Peyer's patch (tissue), 4 donors: ENCODE measurements at places on chromosomes 3 and 15.

DNA sequence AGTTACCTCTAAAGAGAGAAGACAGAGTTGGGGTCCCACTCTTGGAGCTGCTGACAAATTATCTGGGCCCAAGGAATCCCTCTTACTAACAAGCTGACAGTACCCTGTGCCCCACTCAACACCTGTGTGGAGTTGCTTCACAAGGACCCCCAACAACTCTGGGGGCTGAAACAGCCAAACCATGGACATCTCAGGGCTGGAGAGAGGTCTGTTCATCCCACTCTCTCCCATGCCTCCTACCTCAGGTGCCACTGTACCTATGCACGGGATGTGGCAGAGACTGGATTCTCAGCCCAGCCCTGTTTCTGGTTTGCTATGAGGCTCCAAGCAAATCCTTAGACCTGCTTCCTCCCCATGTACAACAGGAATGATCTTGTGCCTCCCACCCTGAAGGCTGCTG is 101.7 kb downstream of the ETFA start:
- DNase-seq, result no peak

GRCh38 chr3:65182085-65182484 is 494.3 kb upstream of the ADAMTS9 start:
- no peak for DNase-seq

- no peak for DNase-seq
These were observed 61.5 kb upstream of the ULK4 start for GRCh38 chr3:42023380-42023779.

DNA sequence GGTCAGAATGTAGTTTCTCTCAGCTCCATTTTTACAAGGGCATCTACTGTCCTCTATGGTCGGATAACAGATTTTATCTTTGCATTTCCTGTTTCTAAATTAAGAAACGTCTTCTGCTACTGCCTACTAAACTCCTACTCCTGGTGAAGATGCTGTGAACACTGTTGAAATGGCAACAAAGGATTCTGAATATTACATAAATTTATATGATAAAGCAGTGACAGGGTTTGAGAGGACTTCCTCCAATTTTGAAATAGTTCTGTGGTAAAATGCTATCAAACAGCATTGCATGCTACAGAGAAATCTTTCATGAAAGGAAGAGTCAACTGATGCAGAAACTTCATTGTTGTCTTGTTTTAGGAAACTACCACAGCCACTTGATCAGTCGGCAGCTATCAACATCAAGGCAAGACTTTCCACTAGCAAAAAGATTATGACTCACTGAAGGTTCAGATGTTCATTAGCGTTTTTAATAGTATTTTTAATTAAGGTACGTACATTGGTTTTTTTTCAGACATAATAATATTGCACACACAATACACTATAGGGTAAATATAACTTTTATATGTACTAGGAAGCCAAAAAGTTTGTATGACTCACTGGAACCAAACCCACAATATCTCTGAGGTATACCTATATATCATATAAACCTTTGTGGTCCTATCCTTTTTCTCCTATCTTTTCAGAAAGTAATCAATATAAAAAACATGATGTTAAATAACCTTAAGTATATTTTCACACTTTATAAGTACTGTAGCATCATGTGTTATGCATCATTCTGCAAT is 156.1 kb downstream of the STAG1 start:
- no peak for DNase-seq

- DNase-seq, result no peak
These were observed 117.8 kb upstream of the PRICKLE2 start for GRCh38 chr3:64342940-64343688.

GRCh38 chr15:101620671-101621070 is 31.5 kb downstream of the TM2D3 start:
- no peak for DNase-seq

- DNase-seq, result no peak
These were observed 45.7 kb upstream of the PLSCR5 start for GRCh38 chr3:146650691-146651442.

GRCh38 chr3:98986073-98986472 is 84.6 kb upstream of the DCBLD2 start:
- no peak for DNase-seq

DNA sequence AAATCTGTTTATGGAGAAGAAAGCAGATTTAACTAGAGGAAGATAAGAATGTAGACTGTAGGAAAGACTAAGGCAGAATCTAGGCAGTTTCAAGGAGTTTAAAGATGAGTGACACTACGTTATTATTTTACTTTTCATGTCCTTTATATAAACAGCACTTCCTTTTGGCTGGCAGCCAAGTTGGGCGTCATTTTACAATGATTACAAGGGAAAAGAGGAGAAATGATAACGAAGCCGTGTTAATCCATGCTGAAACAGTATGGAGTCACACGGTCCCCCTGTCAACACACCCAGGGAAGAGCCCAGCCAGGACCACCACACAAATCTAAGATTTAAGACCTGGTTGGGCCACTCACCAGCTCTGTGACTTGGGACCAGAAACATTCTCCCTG is 83.7 kb upstream of the NEO1 start:
- peak; percentile 82 for DNase-seq

DNA sequence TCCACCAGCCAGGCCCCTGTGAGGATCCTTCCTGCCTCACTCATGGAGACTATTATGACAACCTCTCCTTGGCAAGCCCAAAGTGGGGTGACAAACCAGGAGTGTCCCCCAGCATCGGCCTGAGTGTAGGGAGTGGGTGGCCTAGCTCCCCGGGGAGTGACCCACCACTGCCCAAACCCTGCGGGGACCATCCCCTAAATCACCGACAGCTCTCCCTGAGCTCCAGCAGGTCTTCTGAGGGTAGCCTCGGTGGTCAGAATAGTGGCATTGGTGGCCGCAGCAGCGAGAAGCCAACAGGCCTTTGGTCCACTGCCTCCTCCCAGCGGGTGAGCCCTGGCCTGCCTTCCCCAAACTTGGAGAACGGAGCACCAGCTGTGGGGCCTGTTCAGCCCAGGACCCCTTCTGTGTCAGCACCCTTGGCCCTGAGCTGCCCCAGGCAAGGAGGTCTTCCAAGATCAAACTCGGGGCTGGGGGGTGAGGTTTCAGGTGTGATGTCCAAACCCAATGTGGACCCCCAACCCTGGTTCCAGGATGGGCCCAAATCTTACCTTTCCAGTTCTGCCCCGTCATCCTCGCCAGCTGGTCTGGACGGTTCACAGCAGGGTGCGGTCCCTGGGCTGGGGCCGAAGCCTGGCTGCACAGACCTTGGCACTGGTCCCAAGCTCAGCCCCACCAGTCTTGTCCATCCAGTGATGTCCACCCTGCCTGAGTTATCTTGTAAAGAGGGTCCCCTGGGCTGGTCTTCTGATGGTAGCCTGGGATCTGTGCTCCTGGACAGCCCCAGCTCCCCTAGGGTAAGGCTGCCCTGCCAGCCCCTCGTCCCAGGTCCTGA is 1.0 kb downstream of the LIMD1 start:
- DNase-seq, result peak; percentile 35

DNA sequence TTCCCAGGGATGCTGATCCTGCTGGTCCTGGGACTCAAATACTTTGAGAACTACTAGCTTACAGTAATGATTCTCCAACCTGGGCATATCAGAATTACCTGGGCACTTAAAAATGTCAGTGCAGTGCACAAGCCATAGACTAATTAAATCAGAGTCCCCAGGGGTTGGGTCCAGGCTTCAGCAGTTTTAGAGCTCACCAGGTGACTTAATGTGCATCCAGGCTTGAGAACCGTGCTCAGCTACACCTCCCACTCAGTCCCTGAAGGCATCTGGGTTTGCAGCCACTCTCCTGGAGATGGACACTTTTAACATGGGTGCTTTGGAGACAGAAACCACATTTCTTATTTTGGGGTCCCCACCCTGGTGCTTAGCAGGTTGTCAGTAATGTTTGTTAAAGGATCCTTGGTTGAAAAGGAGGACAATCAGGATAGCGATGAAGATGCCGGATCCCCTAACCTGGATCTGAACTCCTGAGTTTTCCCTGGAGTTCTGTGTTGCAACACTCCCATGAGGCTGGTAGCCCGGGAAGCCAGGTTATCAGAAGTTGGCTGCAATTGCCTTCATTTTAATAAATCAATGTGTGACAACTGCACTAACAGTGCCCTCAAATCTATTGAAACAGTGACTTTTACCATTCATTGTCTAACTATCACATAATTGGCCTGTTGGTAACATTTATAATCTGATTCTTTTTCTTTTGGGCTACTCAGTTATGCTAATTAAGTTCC is 48.1 kb downstream of the BFSP2 start:
- DNase-seq, result peak; percentile 59

DNA sequence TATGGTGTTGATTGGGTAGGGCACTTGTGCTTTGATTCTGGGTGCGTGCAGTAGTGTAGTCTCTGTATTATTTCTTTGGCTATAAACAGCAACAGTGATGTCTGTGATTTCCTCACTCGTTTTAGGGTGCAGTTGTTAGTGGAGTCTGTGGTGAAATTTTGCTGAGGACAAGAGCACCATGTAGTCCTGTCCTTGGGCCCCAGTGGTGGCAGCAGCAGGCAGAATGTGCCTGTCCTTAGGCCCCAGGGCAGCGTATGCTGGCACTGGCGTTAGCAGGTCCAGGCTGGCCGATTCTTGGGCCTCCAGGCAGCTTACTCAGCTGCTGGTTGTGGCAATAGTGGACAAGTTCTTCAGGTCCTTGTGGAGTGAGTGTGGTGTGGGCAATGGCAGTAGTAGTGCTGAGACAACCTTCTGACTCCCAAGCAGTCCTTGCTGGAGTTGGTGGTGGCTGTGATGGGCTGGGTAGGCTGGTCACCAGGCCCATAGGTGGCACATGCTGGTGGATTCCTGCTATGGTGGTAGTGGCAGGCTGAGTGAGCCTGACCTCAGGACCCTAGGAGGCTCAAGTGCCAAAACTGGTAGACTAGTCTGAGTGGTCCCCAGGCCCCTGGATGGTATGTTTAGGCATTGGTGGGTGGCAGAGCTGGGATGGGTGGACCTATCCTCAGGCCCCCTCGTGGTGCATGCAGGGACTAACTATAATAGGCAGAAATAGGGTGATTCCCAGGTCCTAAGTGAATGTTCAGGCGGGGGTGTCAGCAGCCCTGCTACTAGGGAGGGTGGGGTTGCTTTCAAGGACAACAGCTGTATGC is 56.3 kb downstream of the TNFAIP8L3 start:
- DNase-seq, result no peak

GRCh38 chr3:17125738-17126442 is 241.1 kb downstream of the PLCL2 start:
- DNase-seq, result no peak

DNA sequence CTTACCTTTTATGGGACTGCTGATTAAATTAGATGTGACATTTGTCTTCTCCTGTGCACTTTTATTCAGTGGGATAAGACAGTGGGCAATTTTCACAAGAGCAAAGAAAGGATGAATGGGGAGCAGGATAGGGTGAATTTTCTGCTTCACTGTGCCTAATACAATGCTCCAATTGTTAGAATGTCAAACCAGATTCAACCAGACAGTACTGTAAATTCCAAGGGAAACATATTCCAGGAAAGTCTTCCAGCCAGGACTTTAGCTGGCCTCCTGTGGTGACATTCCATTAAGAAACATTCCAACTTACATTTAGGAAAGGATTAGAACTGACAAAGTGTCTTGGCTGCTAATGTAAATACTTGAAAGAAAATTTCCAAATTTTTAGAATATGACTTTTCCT is 100.1 kb upstream of the PROK2 start:
- DNase-seq, result no peak

GRCh38 chr3:158712443-158712842 is 19.8 kb downstream of the RARRES1 start:
- no peak for DNase-seq

DNA sequence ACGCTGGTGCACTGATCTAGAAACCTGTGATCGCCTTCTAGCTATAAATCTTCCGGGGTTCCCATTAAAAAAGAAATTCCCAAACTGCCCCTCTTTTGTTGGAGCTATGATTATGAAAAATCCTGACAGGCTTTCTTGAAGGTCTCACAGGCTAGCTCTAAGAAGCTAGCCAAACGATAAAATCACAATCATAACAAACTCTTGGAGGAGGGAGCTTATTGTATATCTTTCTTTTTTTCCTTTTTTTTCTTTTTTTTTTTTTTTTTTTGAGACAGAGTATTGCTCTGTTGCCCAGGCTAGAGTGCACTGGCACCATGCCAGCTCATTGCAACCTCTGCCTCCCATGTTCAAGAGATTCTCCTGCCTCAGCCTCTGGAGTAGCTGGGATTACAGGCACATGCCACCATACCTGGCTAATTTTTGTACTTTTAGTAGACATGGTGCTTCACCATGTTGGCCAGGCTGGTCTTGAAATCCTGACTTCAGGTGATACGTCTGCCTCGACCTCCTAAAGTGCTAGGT is 72.0 kb downstream of the MYO1E start:
- peak; percentile 65 for DNase-seq

DNA sequence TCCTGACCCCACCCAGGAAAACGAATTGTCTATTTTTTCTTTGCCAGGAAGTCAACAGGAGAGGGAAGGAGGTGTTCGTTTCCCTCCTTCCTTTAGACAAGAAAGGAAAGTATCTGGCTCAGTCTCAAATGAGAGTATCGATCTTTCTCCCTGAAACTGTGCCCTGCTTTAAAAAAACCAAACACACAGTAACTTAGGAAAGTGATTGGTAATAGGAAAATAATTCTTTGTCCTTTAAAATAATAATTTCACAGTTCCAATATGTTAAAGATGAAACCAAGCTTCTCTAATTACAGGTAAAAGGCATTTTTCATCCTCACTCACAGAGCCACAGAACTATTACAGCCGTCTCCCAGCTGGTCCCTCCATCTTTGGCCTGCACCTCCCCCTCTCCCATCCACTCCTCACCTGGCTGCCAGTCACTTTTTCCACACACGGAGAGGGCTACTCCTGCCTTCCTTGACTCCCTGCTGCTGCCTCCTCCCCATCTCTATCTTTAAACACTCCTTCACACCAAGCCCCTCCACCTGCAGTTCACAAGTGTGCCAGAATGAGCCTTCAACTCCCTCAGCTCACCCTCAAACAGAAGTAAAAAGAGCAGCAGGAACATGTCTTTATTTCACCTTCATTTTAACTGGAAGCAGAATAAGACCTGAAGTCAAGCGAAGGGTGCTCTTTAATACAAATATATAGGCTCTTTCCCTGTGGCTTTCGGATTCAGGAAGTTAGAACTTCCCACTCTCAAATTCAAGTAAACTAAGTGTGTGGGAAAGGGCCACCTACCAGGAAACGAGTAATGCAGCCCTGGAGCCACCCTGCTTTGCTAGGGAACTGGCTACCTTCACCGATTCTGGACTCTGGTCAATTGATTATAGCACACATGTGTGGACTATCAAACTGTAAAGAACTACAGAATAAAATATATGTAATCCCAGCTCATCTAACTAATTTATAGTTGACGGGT is 116.4 kb downstream of the SENP2 start:
- DNase-seq, result peak; percentile 51

- no peak for DNase-seq
These were observed 223.2 kb upstream of the SOX2 start for GRCh38 chr3:181488536-181488935.

- DNase-seq, result no peak
These were observed at the start of gene RYR3 for GRCh38 chr15:33310481-33311311. TSS of gene RYR3 (plus strand) at chr15:33310967. CDS start at chr15:33311046, 79 bp downstream.

DNA sequence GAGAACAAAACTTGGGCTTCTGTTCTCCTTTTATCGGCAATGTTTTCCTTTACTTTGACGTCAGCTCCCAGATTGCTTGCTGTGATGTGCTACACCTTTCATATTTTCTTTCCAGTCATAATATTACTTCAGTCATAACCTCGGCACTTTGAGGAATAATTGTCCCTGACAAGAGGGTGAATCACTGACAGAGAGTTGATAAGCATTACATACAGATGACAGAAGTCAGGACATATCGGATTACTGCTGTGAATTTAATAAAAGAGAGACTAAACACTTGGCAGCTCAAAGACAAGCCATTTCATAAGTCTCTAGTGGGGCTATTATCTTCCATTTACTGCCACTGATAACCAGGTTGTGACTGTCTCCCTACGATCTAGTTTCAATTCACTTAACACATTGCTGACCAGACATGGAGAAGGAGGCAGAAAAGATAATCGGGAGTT is 362.1 kb upstream of the ARRDC4 start:
- no peak for DNase-seq
